ENCODE measurements at places on chromosomes 2 and 18. TPM values are rescaled to one million over a fixed set of nuclear protein-coding genes. Genes with fewer than 3 reads are reported as not detected.

The TTC31 gene
- total RNA-seq = 19.9 TPM

DNA sequence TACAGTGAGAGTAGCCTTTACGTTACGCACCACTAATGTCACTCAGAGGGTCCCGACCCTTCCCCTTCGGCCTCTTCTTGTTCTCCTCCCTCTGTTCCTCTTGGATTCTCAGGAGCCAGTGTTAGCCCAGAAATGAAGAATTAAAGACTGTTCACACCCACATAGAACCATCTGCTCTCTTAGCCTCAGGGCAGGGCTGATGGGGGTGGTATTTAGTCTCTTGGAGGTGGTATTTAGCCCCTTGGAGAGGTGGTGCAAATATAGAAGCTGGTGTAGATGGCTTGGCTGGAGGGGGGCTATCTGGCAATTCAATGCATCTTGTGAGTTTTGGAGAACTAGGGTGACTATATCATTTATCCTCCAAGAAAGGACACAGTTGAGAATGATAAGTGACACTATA, 286.5 kb downstream of the PRKCE start:
- DNase-seq = no peak

GRCh38 chr18:51275712-51276476, 78.4 kb upstream of the MEX3C start:
- no peak for DNase-seq

DNA sequence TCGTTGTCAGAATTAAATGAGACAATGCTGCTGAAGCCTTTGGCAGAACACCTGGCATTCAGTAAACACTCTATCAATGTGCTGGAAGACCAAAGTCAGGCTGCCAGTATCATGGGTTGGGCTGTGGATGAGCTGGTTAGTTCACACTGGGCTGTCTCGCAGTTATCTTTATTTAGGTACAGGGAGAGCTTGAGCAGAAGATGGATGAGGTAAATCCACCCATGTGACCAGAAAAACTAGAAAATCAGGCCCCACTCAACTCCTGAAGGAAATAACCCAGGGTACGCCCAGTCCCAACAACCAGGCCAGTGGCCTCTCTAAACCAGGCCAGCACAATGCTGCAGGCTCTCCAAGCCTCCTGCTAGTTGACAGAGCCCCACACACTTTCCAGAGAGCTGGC, 330.3 kb downstream of the TNS1 start:
- DNase-seq = no peak

DNA sequence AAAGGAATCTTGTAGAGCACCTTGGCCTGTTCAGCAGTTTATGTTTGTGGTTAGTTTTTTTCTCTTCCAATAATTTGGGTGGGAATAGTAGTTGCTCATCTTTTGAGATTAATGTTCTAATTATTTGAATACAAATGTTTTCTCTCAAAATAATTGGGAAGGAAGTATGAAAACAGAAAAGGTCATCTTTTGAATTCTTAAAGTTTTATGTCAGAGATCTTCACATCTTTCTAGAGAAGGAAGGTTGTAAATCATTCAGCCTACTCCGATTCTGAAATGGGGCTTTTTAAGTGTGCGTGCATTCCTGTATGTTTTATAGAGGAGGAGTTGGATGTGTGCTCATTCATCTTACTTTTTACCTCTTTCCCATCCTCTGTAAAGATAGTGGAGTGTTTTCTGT, 29.0 kb downstream of the GRHL1 start:
- peak; percentile 77 for DNase-seq
